ENCODE measurements at places on chromosomes 7 and 10.

DNA sequence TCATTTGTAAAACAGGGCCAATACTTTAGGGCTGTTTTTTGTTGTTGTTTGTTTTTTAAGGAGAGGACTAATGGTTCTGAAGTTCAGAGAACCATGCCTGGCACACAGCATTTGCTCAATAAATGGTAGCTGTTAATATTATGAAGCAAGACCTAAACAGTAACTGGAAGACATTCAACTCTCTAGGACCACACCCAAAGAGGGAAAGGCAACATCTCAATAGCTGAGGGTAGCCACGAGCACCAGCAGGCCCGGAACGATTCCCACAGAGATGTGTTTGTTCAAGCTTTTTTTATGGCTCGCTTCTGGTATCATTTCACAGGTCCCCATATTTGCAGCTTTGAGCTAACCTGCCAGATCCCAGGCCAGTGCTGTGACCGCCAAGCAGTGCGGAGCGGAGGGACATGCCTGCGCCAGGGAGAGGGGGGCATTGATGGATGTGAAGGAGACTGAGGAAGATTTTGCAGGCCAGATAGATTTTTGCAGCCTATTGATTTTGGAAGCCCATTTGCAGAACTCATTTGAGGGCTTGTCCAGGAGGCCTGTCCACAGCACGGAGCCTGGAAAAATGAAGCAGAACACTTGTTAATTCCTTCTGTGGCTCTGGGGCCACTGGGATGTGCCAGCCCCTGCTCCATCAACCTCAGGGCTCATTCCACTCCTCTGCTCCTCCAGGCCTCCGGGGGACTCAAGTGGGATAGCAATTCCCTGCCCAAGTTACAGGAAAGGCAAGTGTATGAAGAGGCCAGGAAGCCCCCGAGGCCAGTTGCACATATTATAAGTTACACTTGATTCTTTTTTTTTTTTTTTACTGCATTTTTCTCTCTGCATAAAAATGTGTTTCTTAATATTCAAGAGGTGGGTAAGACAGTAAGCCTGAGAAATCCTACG, 57.3 kb upstream of the FGFR2 start:
- DNase-seq: no peak

GRCh38 chr10:11272915-11273389, 255.3 kb downstream of the CELF2 start:
- DNase-seq: no peak

DNA sequence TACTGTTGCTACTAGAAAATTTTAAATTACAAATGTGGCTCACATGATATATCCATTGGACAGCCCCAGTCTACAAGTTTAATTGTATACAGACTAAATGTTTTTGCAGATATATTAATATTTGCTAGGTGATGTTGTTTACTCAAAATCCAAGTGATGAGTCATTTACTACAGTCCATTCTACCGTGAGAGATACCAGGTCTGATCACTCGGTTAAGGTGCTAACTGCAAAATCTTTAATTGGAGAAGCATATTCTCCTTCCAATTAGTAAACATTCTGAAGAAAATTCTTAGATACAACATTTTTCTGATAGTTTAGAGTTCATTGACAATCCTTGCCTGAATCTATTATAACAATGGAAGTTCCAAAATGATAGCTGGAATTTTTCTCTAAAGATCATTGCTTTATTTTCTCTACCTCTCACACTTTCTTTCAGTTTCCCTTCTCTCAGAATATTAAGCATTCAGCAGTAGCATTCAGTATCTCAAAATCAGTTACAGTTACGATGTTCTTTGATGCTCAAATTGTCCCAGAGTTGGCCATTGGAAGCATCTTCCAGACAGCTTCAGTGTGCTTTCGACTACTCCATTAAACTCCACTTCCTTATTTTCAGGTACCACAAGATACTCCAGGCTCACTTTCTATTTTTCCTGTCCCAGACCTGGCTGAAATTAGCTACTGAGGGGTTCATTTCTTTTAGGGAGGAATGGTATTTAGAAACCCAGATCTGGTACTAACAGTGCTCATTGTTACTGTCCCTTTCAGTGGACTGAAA, 2.3 kb downstream of the ABCB1 start:
- DNase-seq: no peak

- DNase-seq: no peak
These were observed at the start of gene RET for GRCh38 chr10:43076876-43077420. TSS of gene RET (plus strand) at chr10:43077069. CDS start at chr10:43077259, 190 bp downstream.

GRCh38 chr10:792792-793100, 103.3 kb upstream of the DIP2C start:
- DNase-seq: no peak

- no peak for DNase-seq
These were observed 43.4 kb downstream of the EBLN1 start for GRCh38 chr10:22174442-22174841.

DNA sequence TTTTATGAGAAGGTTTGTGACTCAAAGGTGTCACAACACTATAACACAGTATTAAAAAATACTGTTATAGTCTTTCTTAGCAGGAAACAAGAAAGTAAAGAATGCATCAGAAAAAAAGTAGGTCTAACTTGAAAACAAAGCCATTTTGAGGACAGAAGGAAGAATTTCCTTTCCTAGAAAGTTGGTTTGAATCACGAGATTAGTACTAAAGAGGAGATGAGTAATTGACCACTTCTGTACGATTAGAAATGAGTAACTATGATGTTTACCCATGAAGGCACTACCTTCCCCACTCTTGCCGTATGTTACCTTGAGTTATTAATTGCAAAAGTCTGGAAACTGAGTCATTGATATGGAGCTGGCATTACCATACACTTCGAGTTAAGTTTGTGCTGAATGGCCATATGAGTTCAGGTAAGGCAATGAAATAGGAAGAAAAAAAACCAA, 65.2 kb downstream of the FAM185A start:
- no peak for DNase-seq

All from SJSA1 (cell line).